ENCODE measurements at places on chromosomes 12 and 14.

DNA sequence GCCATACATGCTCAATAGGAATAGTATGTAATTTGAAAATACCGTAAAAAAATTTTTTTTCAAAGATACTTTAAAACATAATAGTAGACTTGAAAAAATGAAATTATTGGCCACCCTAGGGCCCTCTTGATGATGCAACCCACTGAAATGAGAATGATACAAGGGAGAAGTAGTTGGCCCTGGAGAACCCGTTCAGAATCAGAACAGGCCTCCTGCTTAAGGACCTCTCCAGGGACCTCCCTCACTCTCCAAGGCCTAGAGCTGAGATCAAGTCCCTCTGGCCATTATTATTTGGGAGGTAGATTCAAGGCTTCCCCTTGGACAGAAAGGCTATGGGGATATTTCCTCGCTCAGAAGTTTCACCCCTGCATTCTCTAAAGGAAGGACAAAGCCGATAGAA, 11.9 kb downstream of the LALBA start:
- no peak for DNase-seq

GRCh38 chr14:38517426-38517825, 261.5 kb upstream of the CLEC14A start:
- no peak for DNase-seq

DNA sequence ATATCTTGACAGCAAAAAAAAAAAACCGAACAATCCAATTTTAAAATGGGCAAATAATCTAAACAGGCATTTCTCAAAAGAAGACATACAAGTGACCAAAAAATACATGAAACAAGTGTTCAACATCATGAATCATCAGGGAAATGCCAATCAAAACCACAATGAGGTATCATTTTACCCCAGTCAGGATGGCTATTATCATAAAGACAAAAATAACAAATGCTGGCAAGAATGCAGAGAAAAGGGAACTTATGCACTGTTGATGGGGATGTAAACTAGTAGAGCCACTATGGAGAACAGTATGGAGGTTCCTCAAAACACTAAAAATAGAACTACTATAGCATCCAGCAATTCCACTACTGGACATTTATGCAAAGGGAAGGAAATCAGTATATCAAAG, 448.2 kb downstream of the RGS6 start:
- no peak for DNase-seq

- no peak for DNase-seq
Observed at GRCh38 chr12:82034769-82035168, 275.6 kb upstream of the PPFIA2 start.

GRCh38 chr12:16076557-16076956, 165.4 kb downstream of the DERA start:
- no peak for DNase-seq

DNA sequence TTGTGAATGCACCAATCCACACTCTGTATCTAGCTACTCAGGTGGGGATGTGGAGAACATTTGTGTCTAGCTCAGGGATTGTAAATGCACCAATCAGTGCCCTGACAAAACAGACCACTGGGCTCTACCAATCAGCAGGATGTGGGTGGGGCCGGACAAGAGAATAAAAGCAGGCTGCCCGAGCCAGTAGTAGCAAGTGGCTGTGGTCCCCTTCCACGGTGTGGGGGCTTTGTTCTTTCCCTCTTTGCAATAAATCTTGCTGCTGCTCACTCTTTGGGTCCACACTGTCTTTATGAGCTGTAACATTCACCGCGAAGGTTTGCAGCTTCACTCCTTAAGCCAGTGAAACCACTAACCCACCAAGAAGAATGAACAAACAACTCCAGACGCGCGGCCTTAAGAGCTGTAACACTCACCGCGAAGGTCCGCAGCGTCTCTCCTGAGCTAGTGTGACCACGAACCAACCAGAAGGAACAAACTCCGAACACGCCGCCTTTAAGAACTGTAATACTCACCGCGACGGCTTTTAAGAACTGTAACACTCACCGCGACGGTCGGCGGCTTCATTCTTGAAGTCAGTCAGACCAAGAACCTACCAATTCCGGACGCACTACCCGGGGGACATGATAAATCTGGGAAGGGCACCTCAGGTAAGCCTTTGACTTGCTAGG, 4.6 kb upstream of the LDHB start:
- no peak for DNase-seq

DNA sequence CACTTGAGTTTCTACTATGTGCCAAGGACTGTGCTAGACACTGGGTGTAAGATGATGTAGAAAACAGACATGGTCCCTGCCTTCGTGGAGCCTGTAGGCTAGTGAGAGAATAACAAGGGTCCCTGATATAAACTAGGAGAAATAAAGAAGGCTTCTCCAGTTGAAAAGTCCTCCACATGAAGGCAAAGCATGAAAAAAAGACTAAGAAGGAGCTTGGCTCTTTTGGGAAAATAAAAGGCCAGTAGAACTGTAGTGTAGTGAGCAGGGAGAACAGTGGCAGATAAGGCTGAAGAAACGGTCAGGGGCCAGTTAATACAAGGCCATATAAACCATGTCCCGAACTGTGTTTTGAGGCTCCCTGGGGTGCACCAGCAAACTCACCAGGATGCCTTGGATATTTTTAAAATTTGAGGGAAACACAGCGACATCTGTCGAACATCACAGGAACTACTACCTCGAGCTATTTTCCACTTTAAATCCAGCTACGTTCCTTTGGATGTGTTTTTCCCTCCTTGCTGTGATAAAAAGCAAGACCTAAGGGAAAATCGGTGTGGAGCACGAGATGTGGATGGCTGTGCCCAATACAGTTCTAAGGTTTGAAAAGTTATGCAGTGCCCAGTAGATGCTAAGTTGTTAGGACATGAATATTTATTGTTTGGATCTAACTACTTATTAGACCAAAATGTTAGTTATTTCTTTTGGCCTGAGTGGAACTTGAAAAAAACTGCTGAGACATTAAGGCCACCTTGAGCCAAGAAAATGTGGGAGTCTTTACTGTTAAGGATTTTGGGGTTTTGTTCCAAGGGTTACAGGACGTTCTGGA, 8.5 kb upstream of the CFL2 start:
- DNase-seq = peak; percentile 30

DNA sequence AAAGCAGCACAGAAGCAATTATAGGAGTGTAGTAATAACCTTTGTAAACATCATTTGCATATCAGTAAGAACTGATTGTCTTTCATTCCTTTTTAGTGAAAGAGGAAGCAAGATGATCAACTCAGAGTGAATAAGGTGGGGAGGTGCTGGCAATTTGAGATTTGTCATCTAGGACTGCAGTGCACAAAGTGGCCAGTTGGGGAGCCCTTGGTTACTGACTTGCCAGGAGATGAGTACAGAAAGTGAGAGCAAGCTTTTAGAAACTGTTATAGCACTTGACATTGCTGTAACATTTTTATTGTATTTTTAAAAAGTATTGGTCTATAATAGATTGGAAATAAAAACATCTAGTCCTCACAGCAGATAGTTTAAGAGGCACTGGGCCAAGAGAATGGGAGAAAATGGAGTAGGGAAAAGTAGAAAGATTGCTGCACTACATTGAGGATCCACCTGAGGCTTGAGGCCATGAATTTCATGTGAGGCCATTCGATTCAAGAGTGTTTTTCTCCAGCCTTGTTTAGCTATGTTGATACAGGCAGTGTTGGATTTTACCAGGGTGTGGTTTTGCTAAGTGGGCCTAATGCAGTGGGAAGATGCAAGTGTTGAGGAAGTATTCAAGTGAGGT, 98.2 kb downstream of the SNAPC1 start:
- DNase-seq = peak; percentile 80

Measured in activated CD4-positive, alpha-beta T cell treated with anti-CD3 and anti-CD28 coated beads, Interleukin-2, amount 50 U/mL, for 48 hours (primary cell).